ENCODE measurements at places on chromosomes 7 and 10.

- no peak for DNase-seq
Measured at GRCh38 chr10:5442990-5443370, 30.6 kb downstream of the NET1 start.

GRCh38 chr7:149321978-149322541 lies 60.1 kb downstream of the ZNF783 start:
- DNase-seq = no peak

- no peak for DNase-seq
Measured at GRCh38 chr10:122665329-122665860, 34.3 kb downstream of the C10orf120 start.

GRCh38 chr7:43117095-43117494 lies 4.6 kb downstream of the HECW1 start:
- DNase-seq = no peak

DNA sequence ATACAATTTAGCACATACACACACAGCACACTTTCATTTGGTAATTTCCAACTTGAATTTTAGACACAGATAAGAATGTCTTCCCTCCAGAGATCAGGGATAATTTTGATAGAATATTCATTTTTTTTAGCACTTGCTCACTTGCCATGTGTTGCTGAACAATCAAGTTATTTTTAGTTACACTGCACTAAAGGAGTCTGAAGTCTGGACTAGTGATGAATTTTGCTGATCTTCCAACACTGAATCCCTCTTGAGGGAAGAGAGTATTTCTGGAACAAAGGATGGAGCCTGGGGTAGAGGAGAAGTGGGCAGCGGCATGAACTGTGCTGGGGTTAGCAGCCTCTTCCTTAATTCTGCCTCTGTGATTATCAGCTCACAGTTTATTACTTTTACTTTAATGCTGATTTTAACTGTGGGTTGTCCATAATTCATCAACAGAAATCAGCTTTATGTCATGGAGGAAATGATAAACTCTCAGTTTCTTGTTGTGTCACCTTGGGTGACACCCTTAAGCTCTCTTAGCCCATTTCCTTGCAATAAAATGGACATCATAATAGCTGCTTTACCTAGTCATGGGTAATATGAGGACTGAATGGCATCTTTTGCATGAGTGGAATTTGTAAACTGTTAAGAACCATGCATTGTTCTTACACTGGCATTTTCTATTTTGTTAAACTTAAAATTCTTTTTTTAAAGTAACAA lies 32.1 kb downstream of the SGPL1 start:
- no peak for DNase-seq

GRCh38 chr7:24980534-24981170 lies 674 bp upstream of the OSBPL3 start:
- DNase-seq = peak; percentile 46

DNA sequence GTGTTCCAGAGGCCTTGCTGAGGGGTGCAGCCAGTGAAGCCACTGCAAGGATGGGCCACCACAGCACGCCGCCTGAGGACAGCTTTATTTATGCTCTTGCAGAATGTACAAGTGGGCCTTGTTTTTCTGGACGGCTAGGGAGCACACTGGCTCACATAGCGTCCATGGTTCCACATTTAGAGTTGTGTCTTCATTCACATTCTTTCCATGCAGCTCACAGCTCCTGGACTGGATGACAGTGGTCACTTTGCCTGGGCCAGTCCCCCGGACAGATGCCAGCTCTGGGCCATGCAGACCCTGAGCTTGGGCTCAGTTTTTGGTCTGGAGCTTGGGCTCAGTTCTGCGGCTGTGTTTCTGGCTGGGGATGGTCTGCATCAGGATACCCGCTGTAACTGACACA lies 2.6 kb upstream of the C10orf71 start:
- no peak for DNase-seq

- no peak for DNase-seq
Measured at GRCh38 chr7:2102375-2102723, 130.4 kb downstream of the MAD1L1 start.

- no peak for DNase-seq
Measured at GRCh38 chr7:157874870-157875229, 538.0 kb downstream of the DNAJB6 start.

GRCh38 chr7:106788637-106789036 lies 76.4 kb upstream of the PIK3CG start:
- DNase-seq = no peak

GRCh38 chr7:134532180-134532953 lies 5.0 kb downstream of the AKR1B10 start:
- DNase-seq = peak; percentile 86

DNA sequence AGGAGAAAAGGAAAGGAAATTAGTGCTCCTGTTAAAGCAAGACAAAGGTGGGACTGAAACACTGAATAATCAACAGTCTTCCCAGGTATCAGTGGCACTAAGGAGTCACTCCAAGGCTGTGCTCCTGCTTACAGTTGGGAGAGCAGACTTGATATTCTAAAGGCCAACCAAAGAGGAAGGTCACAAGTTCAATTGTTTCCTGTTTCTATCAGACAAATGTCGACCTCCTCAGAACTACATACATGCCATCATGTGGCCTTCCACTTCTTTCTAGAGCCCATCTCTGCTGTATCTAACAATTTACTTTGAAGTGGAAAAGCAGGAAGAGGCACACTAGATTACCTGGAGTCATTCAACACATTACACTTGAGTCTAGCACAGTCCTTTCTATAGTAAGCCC lies 3.4 kb downstream of the ZNF239 start:
- no peak for DNase-seq

DNA sequence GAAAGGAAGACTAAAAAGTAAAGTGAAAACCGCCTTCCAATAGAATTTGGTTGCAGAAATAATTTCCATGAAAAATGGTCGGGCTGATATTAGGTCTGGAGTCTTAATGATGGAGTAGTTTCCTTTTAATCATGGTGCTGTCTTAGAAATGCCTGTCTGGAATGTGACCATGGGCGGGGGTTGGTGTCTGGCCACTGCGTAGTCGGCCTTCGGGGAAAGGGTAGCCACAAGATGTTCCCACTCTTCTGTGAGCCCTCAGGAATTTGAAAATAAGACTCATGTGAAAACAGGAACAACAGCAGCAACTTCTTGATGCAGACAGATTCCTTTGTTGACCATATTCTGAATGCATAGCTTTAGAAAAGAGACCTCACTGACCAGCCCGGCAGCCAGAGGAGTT lies 176.8 kb downstream of the KIAA1217 start:
- no peak for DNase-seq

DNA sequence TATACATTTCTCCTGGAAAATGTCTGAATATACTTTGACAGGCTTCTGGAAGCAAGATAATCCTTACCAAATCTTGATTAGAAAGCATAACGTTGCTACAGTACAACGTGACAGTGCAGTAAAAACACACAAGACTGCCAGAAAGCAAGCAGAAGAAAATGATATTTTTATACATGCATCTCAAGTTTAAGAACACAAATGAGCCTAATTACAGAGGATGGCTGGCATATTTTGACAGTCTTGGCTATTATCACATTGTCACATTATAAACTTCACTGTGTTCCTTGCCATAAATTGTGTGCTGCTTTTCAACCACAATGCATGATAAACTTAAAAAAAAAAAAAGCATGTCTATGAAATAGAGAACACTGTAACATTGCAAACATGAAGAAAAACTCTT lies 4.3 kb downstream of the IKZF5 start:
- DNase-seq = no peak

DNA sequence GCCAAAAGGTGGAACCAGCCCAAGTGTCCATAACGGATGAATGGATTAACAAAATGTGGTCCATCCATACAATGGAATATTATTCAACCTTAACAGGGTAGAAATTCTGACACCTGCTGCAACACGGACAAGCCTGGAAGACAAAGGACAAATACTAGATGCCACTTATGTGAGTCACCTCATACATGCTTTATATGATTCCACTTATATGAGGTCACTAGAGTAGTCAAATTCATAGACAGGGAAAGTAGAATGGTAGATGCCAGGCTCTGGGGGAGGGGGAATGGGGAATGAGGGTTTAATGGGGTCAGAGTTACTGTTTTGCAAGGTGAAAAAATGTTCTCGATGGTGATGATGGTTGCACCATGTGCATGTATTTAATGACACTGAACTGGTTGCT lies 34.0 kb upstream of the CYTH3 start:
- DNase-seq = no peak

DNA sequence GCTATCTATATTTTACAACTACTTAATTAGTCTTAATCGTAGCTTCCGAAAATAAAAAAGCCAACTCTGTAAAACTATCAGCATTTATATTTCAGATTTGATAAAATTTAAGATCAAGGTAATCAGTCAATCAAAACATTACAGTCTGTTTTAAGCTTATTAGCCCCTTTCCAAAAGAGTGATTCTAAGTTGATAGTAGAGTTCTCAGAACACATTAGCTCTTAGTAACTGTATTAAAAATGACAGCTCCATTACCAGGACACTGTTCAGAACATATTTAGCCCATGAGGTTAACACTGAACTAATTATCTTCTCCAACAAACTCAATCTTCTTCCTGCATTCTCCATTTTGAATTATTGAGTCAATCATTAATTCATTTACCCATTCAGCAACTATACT lies 110.3 kb upstream of the PALS2 start:
- no peak for DNase-seq

- no peak for DNase-seq
Measured at GRCh38 chr10:32268788-32269187, 78.2 kb downstream of the EPC1 start.

All from transverse colon (tissue), 4 donors.